ENCODE measurements at places on chromosomes 7 and 10. TPM values are rescaled to one million over a fixed set of nuclear protein-coding genes. Genes with fewer than 3 reads are reported as not detected.

DNA sequence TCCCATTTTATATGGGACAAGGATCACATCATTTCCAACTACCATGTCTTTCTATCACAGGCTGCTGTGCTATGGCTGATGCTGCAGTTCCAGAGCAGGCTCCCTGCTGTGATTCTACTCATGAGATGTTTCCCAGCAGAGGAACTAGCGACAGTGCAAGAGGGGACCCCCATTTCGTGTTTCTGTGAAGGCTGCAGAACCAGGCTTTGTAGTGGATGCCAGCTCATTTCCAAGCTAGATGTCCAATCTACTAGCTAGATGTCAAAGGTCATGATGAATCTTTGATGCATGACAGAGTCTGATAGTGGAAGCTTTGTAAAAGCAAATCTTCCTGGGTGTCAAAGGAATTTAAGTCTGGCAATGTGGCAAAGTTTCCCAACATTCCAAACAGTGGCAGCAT lies 21.2 kb upstream of the MYO3A start:
- no peak for DNase-seq

DNA sequence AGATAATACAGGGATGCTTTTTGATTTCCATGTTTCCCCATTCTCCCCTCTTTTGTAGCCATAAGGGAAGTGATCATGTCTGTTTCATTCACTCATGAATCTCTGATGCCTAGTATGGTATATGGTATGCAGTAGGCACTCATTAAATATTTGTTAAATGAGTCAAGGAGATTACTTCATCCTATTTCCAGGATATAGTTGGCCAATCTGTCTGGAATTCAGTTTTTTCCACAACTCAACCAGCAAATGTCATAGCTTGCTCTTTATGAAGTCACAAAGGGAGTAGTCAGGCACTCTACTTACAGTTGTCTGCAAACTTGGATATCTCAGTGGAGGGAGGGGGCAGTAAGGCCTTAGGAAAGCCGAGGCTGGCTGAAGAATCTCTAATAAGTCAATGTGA lies 853.6 kb downstream of the LRMDA start:
- no peak for DNase-seq

- DNase-seq: no peak
Observed at GRCh38 chr10:62543571-62544355, 169.6 kb downstream of the ZNF365 start.

WEE2 gene
- total RNA-seq: 0.16 TPM
